ENCODE measurements at places on chromosomes 6 and 20.

GRCh38 chr6:32182555-32182981 lies 1.5 kb downstream of the AGER start:
- no peak for DNase-seq

DNA sequence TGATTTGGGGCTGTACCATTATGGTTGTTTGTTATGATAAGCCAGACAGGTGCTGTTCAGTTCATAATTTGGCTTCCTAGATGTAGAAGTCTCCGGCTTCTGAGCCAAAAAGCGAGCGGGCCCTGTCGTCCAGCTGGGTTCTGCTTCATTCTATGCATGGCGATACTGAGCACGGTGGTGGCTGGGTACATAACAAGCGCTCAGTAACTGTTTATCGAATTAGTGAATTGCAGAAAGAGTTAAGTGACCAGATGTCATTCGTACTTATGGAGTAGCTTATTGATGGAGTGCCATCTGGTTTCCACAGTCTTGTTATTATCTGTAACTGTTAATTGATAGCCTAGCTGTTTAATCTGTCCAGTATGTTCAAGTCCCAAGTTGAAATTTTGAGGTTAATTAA lies 85.0 kb downstream of the DTD1 start:
- no peak for DNase-seq

DNA sequence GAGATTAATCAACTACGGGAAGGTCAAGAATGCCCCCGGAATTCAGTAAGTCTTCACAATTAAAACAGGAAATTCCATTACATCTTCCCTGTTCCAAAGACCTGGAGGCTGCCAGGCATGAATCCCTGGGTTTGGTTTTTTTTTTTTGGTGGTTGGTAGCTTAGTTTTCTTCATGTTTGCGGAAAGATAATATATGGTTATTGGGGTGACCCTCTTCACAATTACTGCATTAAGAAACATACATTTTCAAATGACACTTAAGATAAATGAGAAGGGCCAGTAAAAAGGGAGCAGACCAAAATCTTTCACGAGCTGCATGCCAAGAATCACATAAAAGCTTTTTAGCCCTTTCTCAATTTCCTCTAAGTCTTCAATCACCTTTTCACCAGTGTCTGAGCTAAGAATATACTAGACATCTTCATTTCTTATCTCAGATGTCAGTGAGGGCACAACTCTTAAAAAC lies 64.0 kb downstream of the KIF13A start:
- DNase-seq = no peak

- no peak for DNase-seq
Measured at GRCh38 chr6:111970426-111970825, 83.5 kb upstream of the CCN6 start.

- no peak for DNase-seq
Measured at GRCh38 chr20:32909451-32909850, 50.7 kb downstream of the EFCAB8 start.

- DNase-seq = no peak
Measured at GRCh38 chr6:154605882-154606370, 95.4 kb upstream of the CNKSR3 start.

- no peak for DNase-seq
Measured at GRCh38 chr20:56875052-56875659, 246.1 kb downstream of the TFAP2C start.

GRCh38 chr6:37936906-37937305 lies 117.4 kb downstream of the ZFAND3 start:
- no peak for DNase-seq

- no peak for DNase-seq
Measured at GRCh38 chr20:6637160-6637579, 130.3 kb upstream of the BMP2 start.

DNA sequence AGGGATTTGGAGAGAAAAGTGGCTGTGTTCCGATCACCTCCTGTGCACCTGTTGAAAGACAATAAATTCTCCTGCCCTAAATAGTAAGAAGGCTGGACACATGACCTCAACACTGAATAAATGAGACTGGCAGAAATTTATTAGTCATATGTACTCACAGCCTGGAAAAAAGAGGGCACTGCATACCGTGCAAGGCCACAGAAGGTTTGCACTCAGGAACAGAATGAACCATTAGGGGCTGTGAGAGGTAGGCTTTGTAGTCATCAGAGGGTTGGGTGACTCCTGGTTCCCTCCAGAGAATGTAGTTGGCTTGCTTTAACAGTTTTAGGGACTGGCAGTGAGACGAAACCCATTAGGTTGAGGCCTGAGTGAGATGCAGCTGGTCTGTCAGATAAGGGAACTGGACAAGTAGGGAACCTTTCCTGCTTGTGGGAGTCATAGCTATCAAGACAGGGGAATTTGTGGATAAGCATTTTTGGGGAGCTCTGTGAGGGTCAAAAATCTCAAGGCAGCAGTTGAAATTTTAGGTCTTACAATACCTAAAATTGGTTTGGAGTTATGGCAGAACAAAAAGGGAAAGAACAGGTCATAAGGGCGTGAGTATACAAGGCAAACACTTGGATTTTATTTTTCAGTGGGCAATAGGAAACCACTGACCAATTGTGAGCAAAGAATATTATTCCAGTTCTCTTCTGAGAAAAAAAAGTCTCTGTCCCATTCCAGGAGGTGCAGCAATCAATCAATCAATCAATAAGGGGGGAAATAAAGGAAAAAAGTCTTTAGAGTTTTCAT lies 67.9 kb upstream of the BTN3A2 start:
- no peak for DNase-seq

- DNase-seq = no peak
Measured at GRCh38 chr6:112149236-112149635, 61.8 kb downstream of the FAM229B start.

GRCh38 chr6:32936239-32937152 lies 4.3 kb downstream of the HLA-DMB start:
- no peak for DNase-seq

GRCh38 chr6:106501960-106502371 lies 127.3 kb downstream of the RTN4IP1 start:
- no peak for DNase-seq

DNA sequence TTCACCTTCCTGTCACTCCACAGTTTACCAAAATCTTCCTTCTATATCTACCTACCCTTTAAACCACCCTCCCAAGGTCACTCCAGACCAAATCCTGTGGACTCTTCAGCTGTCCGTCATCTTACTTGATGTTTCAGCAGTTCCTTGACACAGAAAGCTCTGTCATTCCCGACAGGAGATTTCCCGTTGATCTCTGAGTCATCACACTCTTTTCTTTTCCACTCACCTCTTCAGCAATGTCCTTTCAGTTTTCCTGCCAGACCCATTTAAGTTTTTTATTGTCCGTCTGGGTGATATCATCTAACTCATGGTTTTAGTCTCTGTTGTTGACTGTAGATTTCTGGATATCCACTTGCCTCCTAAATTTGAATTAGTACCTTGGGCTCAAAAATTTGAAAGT lies 69.9 kb upstream of the SCGN start:
- no peak for DNase-seq

DNA sequence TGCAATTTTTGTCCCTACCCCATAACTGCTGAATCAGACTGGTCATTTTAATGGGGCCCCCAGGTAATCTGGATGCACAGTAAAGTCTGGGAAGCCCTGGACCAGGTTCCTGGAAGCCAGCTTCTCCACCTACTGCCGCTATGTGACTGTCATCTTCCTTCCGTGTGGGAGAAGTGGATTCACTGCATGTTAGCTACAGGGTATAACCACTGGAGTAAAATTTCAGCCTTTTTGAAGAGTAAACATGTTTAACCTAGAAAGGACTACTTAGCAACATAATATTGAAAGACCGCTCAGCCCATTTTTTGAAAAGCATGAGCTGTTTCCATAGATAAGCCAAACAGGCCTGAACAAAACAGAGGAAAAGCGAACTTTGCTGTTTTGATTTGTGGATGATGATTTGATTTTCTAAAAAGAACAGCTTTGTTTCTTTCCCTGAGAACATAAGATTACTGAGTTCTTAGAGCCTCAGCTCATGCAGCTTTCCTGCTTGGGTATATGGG lies 208.1 kb downstream of the PLCB4 start:
- DNase-seq = no peak

- no peak for DNase-seq
Measured at GRCh38 chr20:62205618-62206387, 14.3 kb downstream of the HRH3 start.

- no peak for DNase-seq
Measured at GRCh38 chr6:83221889-83222479, 28.8 kb downstream of the RWDD2A start.

GRCh38 chr20:16123623-16124022 lies 449.6 kb downstream of the KIF16B start:
- no peak for DNase-seq

GRCh38 chr20:19978511-19979210 lies 38.5 kb upstream of the NAA20 start:
- no peak for DNase-seq

GRCh38 chr6:87225937-87226336 lies 70.6 kb downstream of the ZNF292 start:
- no peak for DNase-seq

All from stimulated activated CD8-positive, alpha-beta memory T cell treated with anti-CD3 and anti-CD28 coated beads, Interleukin-7, amount 100 ng/mL, for 24 hours (primary cell).